ENCODE measurements at places on chromosomes 2 and 18.
A peak's percentile ranks its signal among the peaks of the same experiment; 100 is the strongest.

DNA sequence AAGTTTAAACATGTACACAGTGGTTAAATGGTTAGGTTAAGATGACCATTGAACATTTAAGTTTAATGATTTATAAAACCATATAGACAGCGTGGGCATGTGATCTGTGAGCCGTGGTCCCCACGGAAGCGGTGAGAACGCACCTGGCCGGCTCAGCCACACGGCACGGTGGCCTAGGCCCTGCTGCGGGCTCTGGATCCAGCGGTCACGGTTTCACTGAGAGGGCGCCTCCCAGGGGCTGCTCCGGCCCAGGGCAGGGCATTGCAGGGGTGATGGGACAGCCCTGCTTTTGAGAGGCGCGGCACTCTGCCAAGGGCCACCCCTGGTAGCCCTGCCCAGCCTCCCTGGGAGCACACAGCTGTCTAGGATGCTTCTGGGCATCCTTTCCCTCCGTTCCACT is 124.9 kb downstream of the RGPD3 start:
- no peak for DNase-seq

- DNase-seq = no peak
Measured at GRCh38 chr2:207286106-207286505, 120.4 kb upstream of the KLF7 start.

DNA sequence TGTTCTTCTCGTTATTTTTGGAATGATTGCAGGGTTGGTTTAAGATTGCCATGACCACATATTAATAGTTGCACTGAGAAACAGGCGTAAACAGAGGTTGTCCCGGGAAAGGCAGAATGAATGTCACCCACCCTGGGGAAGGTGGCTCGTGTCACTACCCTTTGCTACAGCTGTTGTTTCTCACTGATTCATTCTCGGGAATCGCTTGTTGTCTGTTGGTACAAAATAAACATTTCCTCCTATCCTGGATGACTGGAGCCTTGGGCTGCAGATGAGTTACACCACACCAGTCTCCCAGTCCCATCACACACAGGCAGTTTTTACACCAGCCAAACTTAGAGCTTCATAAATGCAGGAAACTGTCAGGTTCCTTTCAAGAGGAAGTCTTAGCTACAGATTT is 216.7 kb downstream of the GBX2 start:
- DNase-seq = no peak

DNA sequence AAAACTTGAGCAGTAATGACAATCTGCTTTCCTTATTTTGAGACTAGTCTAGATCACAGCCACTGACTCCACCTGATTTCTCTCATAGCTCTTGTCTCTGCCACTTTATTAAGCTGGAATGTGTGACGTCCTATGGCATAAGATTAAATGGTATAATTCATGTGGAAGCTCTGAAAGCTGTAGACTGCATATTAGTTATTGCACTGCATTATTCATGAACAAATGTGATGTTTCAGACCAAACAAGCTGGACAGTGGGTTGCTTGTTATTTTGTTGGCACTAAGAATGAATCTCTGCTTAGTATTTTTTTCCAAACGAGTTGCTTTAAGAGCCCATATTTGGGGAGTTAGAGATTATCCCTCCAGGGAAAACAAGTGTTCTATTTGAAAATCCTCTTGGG is 1218.5 kb downstream of the SUCLG1 start:
- no peak for DNase-seq

DNA sequence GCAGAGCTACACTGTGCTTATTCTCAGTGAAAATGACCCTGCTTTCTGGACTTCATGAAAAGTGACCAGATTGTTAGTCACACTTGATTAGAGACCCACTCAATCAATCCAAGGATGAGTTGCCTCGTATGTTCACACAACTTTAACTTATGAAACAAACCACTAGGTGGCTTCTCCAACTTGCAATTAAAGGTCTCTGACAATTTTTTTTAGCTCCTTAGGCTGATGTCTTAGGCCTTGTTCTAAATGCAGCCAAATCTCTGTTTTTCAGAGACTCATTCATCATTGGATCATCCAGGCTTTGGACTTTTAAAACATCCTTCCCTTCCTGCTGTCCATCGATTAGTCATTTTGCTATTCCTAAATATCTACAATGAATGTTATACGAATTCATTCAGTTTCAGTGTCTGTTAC is 63.4 kb downstream of the MREG start:
- no peak for DNase-seq

GRCh38 chr2:10518470-10519393 is 70.6 kb upstream of the ODC1 start:
- DNase-seq = no peak

DNA sequence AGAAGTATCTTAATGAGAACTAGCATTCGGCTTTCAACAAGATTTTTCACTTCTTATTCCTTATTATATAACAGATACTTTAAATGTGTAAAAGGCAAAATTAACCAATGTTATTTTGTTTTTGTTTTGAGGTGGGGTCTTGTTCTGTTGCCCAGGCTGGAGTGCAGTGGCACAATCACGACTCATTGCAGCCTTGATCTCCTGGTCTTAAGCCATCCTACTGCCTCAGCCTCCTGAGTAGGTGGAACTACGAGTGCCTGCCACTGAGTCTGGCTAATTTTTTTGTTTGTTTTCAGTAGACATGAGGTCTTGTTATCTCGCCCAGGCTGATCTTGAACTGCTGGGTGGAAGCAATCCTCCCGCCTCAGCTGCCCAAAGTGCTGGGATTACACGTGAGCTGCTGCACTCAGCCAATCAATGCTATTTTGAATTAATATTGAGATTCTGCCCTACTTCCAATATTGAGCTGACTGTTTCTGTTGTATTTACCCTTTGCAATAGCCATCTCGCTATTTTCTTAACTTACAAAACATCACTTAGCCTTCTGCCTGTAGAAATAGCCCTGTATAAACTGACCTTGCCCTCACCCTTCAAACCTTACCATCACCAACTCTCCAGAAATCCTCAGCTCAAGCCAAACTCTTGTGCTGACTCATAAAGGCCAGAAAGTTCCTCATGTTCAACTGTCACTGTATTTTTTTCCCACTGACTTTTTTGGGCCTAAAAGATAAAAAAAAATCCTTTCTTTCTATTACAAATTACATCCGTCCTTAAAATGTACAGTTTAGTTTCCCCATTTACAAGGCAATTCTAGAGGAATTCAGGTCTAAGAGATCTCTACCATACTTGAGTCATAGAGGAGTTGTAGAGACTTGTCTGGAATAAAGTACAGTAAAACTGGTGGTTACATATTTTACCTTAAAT is 94.3 kb downstream of the OLA1 start:
- no peak for DNase-seq

GRCh38 chr18:71442731-71443141 is 1101.4 kb downstream of the CBLN2 start:
- no peak for DNase-seq

GRCh38 chr2:240452462-240453256 is 17.2 kb downstream of the GPC1 start:
- DNase-seq = no peak

- no peak for DNase-seq
Measured at GRCh38 chr2:8984855-8985254, 18.6 kb downstream of the MBOAT2 start.

DNA sequence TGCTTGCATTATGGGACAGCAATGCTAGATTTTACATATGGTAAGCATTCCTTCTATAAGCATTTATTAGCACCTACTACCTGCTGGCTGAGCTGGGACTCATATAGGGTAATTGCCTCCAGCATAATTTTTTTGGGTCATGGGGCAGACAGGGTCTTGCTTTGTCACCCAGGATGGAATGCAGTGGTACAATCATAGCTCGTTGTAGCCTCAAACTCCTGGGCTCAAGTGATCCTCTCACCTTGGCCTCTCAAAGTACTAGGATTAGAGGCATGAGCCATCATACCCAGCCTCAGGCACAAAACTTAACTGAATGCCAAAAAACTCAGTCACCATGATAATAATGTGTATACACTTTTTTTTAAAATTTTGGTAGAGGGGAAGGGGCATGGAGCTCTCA is 35.3 kb downstream of the TMEM237 start:
- DNase-seq = no peak

DNA sequence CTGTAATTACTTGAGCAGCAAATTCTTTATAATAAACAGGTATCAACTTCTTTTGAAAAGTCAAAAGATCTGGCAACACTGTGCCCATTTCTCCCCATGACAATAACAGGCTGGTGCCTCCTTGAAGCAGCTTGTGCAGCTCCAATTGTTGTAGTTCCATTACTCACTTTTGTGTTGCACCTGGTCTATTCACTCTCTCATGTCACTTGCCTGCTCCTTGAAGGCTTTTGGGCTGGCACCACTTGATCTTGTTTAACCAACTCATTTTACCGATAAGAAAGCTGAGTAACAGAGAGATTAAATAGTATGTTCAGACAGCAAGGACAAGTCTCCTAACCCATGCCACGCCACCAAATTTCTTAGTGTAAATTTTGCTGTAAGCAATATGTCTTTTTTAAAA is 314.5 kb downstream of the OSR1 start:
- DNase-seq = no peak

- DNase-seq = no peak
Measured at GRCh38 chr2:95348609-95349567, 51.7 kb downstream of the KCNIP3 start.

- no peak for DNase-seq
Measured at GRCh38 chr2:47704287-47704686, 78.7 kb upstream of the MSH6 start.

- DNase-seq = no peak
Measured at GRCh38 chr18:51668101-51668500, 470.6 kb upstream of the MEX3C start.

DNA sequence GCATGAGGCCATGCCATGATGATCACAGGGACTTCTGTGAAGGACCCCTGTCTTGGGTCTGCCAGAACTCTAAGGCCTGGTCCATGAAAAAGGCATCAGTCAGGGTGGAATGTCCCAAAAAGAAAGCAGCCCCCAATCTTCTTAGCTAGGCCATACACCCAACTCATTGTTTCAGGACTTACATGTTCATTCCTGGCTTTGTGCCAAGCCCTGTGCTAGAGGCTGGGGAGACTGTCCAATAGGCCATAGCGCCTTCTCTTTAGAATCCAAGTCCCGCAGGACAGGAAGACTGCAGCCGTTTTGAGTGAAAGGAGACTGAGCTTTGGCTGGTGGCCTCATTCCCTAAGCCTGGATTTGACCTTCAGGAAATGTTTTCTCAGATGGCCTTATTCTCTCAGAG is 247.3 kb downstream of the PRKCE start:
- no peak for DNase-seq

GRCh38 chr2:85577386-85578242 is at the start of gene VAMP8:
Gene VAMP8 (plus strand): TSS chr2:85577586. CDS start chr2:85577647, 61 bp downstream.
- DNase-seq = no peak

- DNase-seq = no peak
Measured at GRCh38 chr2:26326514-26326913, 19.4 kb upstream of the SELENOI start.

- no peak for DNase-seq
Measured at GRCh38 chr2:176140513-176141317, 10.6 kb upstream of the HOXD4 start.

- no peak for DNase-seq
Measured at GRCh38 chr2:239767021-239767905, 257.9 kb downstream of the NDUFA10 start.

DNA sequence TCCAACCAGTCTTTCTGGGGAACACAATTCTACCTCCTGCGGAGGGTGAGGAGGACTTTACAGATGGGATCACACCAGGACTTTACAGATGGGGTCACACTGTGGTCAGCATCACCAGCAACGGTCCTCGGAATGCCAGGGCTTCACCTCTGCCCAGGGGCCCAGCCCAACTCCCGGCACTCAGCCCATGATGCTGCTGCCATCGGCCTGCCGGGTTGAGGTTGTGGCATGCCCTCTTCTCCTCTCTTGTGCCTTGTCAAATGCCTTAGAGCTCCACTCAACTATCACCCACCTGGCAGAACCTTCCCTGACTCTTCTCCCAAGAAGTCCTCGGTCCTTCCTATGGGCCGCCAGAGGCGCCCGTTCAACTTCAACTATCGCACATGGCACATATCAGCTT is 166.7 kb downstream of the CTIF start:
- no peak for DNase-seq

DNA sequence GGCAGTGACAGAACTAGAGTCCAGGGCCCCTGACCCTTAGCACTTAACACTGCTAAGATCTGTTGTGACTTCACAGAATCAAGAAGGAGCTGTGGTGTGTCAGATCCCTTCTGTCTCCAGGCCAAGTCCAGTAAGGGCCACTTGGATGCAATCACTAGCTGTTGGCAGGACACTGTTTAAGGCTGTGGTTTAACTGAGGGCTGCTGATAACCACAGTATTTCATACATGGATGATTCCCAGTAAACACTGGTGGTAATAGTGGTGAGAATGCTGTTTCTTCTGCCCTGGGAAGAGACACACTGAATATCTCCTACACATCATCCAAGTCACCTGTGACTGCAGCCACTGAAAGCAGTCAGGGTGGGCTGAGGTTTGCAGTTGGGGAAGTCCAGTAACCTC is 77.7 kb upstream of the FBXO11 start:
- DNase-seq = peak; percentile 40

DNA sequence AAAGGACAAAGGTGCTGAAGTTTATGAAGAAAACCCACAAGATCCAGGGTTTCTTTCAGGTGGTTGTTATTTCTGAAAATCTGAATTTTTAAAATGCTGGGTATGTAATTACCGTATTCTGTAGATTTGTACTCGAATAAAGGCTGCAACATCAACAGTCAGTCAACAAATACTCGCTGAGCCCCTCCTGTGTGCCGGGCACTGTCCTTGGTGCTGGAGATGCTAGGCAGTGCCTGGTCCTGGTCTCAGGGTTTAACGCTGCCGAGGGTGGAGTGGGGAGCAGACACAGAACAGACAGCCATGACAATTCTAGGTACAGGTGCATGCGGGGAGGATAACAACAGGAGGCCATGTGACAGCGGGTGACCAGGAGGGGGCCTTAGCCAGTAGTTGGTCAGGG is 27.2 kb upstream of the PDIA6 start:
- no peak for DNase-seq

- DNase-seq = peak; percentile 46
Measured at GRCh38 chr2:152222975-152223637, 47.5 kb upstream of the STAM2 start.

GRCh38 chr2:43540021-43540779 is 55.6 kb downstream of the THADA start:
- peak; percentile 83 for DNase-seq

DNA sequence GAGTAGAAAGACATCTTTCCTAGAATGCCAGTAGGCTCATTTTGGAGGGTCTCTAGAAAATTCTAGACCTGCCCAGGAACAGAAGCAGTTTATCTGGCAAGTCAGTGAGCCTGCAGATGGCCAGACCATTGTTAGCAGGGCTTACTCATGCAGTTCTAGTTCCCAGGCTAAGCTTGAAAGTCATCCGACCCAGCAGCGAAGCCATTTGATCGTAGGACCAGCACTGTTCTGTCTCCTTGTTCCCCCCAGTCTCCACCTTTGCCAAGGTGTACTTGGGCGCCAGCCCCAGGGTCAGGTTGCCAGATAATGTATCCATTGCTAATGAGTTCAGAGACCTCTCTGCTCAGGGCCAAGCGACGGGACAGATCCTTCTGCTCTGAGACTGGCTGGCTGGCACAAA is 70.1 kb downstream of the EPAS1 start:
- DNase-seq = no peak

- DNase-seq = no peak
Measured at GRCh38 chr2:127408004-127408806, 10.0 kb upstream of the PROC start.
